ENCODE measurements at places on chromosomes 7 and 10.

- no peak for DNase-seq
Observed at GRCh38 chr7:513521-514166, 6.0 kb downstream of the PDGFA start.

GRCh38 chr7:5699467-5700384 is 81.7 kb downstream of the RNF216 start:
- DNase-seq: no peak

DNA sequence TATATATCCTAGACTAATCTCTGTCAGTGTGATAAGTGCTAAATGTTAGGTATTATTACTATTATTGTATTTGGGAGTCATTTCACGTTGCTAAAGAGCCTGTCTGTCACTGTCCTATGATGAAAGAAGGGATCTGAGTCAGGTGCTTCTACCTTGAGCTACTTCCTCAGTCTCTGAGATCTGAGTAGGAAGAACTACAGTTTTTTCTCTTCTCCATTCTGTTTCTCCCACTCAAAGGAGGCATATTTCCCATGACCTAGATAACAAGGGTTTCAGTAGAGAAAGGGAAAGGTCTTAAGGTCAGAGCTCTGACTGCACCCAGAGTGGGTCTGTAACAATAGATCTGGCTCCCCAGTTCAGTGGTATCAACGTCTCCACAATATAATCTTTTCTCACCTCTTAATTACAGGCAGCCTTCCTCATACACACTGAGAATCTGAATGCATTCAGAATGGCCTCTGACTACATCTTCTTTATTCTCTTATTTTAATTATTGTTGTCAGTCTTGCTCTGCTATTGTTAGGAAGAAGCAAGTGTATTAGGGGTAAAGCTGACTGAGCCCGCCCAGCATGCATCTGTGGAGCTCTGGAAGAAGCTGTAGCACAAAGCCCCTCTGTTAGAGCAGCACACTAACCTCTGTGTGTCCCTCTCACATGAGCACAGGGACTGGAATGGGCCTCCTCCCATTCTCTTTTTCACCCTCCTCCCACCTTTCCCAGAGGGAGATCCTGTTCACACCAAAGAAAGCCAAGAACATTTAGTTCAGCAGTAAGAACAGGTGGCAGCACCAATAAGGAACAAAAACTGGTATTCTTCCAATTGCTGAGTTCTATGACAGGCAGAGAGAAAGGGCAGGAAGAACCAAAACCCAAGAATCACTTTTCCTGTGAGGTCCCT is 38.1 kb downstream of the USP54 start:
- DNase-seq: no peak

- no peak for DNase-seq
Observed at GRCh38 chr7:31688372-31688771, 1.4 kb downstream of the PPP1R17 start.

DNA sequence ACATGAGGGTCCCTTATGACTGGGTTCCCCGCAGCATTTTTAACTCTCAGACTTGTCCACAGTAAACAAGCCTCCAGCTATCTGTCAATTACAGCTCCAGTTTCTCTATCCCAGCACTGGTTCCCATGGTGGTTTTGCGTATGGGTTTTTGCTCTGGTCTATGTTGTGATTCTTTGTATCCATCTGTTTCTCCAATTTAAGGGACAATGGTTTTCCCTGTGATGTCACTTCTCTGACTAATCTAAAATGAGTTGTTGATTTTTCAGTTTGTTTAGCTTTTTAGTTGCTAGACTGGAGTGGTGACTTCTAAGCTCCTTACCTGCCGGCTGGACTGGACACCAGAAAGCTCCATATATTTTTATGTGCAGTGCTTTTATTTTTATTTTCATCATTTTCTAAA is 303.7 kb downstream of the INHBA start:
- DNase-seq: no peak

DNA sequence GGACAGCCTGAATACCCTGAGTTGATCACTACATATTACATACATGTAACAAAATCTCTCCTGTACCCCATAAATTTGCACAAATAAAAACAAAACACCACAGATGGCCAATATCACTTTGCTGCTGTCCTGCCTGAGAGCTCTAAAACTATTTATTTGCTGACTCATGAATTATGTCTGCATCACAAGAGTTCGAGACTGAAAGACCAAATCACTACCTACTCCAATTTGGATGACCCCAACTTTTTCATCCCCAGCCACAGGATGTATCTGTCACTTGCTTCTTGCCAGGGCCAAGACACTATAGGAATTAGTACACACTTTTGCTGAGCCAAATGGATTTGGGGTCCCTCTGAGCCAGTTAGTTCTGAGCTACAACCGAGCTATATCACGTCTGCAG is 409.7 kb upstream of the NFE2L3 start:
- no peak for DNase-seq

GRCh38 chr10:105025092-105025491 is 384.0 kb downstream of the SORCS3 start:
- DNase-seq: no peak

DNA sequence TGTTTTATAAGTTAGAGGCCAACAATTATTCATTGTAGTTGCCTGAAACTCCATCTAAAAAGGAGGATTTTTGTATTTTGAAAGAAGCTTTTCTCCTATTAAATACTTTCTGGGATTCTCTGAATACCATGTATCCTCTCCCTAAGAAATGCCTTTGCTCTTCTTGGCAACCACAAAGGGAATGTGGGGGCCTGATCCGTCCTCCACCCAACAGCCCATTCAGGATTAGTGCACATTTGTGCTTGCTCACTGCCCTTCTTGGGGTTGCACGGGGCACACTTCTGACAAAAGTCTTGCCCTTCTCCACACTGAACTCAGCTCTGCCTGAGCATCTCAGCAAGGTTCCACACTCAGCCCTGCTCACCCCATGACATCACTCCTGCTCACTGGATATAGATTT is 194.2 kb downstream of the SLC25A13 start:
- DNase-seq: no peak
